ENCODE measurements at places on chromosomes 1 and 21.

- DNase-seq = no peak
Observed at GRCh38 chr1:94702442-94702815, 117.7 kb upstream of the SLC44A3 start.

- no peak for DNase-seq
Observed at GRCh38 chr1:62198781-62199125, 4.1 kb downstream of the L1TD1 start.

GRCh38 chr1:31627301-31627929 lies 9.9 kb downstream of the HCRTR1 start:
- DNase-seq = no peak

DNA sequence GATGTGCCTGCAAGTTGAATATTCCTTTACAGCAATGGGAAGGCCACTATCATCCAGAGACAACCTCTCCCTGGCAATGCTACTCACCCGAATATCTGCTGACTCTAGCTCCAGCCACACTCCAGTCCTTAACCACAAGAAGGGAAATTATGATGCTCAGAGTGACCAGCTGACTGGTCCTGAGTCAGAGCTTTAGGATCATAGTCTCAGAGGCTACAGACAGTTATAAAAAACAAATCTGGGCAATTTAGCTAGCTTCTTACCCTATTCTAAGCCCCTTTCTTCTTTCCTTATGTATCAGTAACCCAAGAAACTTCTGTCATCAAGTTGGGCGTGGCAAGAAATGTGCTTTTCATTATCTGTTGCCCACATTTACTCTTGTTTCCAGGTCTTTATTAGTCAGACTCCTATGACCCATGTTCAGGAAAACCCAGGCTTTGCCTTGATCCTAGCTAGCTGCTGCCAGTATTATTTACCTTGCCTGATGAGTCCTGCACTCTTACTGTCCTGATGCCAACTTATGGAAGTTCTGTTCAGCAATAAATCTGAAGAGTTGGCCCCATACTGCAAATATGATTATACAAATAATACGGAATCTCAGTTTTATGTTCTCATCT lies 207.0 kb downstream of the TTLL7 start:
- DNase-seq = no peak

Measured in stimulated activated CD4-positive, alpha-beta T cell treated with anti-CD3 and anti-CD28 coated beads, Interleukin-2, amount 100 ng/mL, for 24 hours (primary cell).